ENCODE measurements at places on chromosomes 1 and 21.

DNA sequence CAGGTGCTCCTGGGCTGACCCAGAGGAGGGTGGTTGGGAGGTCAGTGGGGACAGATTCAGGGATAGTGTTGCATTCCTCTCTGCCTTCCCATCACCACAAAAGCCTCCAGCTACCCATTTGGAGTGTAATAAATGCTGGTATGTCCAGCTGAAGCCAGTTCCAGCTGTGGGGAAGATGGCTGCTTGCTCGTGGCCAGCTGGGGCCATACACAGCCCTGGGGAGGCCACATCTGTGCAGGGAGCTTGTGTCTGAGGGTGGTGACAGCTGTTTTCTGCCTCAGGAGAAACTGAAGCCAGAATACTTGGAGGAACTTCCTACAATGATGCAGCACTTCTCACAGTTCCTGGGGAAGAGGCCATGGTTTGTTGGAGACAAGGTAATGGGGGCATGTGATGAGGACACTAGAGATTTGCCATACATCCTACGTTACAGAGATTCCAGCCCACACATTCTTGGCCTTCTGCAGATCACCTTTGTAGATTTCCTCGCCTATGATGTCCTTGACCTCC, 2.7 kb downstream of the GSTM4 start:
- no peak for DNase-seq

GRCh38 chr1:246794048-246794827, 70.0 kb downstream of the SCCPDH start:
- DNase-seq, result no peak

DNA sequence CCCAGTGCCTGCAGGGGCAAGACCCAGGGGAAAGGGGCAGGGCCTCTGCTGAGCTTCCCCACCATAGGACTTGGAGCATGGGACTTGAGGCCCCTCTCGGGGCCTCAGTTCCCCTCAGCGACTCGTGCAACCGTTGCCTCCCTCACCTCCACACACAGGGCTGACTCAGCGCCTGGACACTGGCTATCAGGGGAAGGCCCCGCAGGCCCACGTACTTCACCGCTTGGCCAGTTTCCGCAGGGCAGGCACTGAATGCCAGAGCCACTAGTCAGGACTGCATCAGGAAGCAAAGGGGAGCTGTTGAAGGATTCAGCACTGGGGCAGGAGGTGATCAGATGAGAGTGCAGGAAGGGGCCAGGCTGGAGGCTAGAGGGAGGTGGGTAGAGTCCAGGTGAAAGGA, 15.5 kb upstream of the FAM131C start:
- DNase-seq, result no peak

DNA sequence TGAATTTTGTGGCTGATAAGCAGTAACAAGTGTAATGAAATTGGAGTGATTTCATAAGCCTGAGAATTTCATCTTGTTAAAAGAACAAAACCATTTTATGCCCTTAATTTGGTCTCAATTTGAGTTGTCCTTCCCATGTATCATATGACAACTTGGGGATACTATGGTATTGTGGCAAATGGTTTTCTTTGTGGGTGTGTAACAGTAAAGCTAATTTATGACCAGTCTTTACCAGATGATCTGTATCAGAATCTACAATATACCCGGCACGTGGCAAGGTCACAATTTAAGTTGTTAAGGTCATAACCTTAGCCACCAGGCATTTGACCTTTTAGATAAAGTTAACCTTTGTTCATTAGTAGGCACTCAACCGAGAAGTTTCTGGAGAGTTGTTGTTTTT, 9.1 kb downstream of the NFIA start:
- DNase-seq, result no peak

- no peak for DNase-seq
Measured at GRCh38 chr1:67589519-67590233, 95.3 kb upstream of the GADD45A start.

GRCh38 chr1:58084266-58084665, 462.3 kb downstream of the OMA1 start:
- DNase-seq, result no peak
